H1 (cell line): ENCODE measurements at places on chromosomes 12 and 14. TPM values are rescaled to one million over a fixed set of nuclear protein-coding genes. Genes with fewer than 3 reads are reported as not detected.

The SH2B3 gene
- total RNA-seq = 29.8 and 34.1 TPM in 2 replicates

DNA sequence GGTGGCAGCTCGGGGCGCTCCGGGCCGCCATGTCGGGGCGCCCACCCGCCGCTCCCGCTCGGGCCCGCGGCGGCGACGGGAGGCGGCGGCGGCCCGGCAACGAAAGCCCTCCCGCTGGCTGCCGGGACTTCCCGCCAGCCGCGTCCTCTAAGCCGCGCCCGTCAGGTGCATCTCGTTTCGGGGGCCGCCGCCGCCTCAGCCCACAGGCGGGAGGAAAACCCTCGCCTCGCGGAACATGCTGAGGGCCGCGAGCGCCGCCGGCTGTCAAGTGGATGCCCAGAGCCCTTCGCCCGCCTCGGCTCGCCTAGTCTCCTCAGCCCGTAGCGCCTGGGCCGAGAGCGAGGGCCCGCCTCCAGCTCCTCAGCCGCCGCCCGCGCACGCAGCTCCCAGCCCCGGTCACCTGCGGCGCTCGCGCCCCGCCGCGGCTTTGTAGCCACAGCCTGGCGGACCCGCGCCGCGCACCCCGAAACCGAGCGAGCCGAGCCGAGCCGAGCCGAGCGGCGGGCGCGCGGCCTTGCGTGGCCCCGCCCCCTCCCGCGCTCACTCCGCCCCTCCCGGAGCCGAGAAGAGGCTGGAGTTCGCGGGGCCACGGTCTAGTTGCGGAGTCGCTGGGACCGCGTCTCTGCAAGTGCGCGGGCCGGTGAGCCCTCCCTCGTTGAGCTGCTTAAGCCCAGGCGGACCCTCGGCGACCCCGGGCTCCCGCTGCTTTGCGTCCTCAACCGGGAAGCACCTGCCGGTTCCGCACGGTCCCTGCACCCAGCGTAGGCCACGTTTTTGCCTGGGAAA is at the start of gene EML5:
Gene EML5, minus strand, starts transcription at position 481 of the 786 bp plus-strand sequence. Its CDS starts 450 bp downstream, at position 31.
- no peaks in the 10 kb centered on the region for H3K36me3 ChIP-seq
- peaks cover 24% of the 10 kb centered on the region for H3K27me3 ChIP-seq
- no peaks in the 10 kb centered on the region for H3K4me1 ChIP-seq

DNA sequence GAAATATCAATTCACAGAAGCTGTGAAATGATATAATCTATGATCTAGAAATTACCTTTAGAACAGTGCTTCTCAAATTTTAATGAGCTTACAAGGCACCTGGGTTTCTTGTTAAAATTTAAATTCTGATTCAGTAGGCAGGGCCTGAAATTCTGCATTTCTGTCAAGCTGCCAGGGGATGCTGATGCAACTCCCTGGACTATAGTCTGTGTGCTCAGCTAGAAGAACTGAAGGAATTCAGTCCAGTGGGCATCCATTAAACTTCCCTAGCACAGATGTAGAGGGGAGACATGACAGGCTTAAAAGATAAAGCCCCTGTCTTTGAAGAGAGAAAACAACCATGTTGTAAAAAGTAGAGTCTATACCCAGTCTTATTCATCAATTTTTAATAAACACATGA is 441.8 kb downstream of the TMTC2 start:
- H3K36me3 ChIP-seq = no peaks in the 10 kb centered on the region
- no peak overlapping the region for H3K27ac ChIP-seq
- H3K4me1 ChIP-seq = peaks cover 3% of the 10 kb centered on the region
- no peak overlapping the region for H3K4me3 ChIP-seq
- no peak for DNase-seq

DNA sequence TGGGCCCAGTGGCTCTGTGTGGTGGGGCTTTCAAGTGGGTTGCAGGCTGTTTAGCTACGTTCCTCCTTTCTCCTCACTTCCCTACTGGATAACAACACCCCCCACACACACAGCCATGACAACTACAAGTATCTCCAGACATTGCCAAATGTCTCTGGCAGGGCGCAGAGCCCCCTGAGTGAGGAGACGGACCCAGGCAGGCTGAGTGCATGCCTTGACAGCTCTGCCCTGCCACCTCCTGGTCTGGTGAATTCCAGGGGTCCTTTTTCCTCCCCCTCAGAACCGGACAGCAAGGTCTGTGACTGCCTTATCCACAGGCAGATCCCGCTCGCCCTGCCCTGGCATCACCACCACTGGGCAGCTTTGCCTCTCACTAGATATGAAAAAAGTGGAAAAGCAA is 276.5 kb downstream of the TMEM132C start:
- H3K36me3 ChIP-seq = no peaks in the 10 kb centered on the region
- H3K27me3 ChIP-seq = no peaks in the 10 kb centered on the region
- no peaks in the 10 kb centered on the region for H3K4me1 ChIP-seq
- no peak overlapping the region for H3K27ac ChIP-seq

DNA sequence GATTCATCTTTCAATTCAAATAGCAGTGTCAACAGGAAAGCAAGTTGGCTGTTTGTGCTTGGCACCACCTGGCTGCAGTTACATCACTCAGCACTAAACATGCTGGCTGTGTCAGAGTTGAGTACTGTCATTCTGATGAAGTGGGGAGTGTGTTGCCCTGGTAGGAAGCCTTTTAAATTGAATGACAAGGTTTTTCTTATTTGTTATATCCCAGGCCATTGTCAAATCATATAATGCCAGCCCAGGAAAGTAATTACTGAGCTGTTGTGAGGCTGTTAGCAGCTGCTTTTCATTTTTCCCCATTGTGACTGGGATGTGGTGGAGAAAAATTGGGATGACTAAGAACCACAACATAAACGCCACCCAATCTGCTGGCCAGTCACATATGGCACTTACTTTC is 106.5 kb upstream of the PRKD1 start:
- peaks cover 3% of the 10 kb centered on the region; the same call in 1 of the 2 replicates for H3K4me1 ChIP-seq
- no peaks in the 10 kb centered on the region for H3K27me3 ChIP-seq
- H3K36me3 ChIP-seq = no peaks in the 10 kb centered on the region
- no peak overlapping the region for H3K27ac ChIP-seq
